ENCODE measurements at places on chromosomes 1 and 21.

- DNase-seq: no peak
These were observed 11.0 kb downstream of the RO60 start for GRCh38 chr1:193070386-193070753.

DNA sequence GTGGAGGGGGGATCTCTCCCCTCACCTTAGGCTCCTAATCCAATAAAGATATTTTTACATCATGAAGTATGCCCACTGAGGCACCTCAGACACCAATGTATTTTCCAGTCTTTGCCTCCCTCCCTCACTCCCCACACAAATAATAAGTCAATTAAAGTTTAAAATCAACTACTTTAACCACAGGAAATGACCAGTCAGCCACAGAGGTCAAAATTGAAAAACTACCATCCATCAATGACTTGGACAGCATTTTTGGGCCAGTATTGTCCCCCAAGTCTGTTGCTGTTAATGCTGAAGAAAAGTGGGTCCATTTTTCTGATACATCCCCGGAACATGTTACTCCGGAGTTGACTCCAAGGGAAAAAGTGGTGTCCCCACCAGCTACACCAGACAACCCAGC, 70.6 kb upstream of the DYNLT5 start:
- DNase-seq: no peak

GRCh38 chr1:46425726-46426125, 31.6 kb downstream of the FAAH start:
- DNase-seq: no peak

GRCh38 chr1:17544776-17545350, 5.4 kb downstream of the ARHGEF10L start:
- no peak for DNase-seq

Measured in CD4-positive, alpha-beta T cell treated with Interleukin-10 for 1 hour (primary cell).